ENCODE measurements at places on chromosomes 3 and 15.

GRCh38 chr15:52730173-52730572 is 51.0 kb upstream of the ATOSA start:
- peak; percentile 51 for DNase-seq

GRCh38 chr15:31230630-31231485 is 95.8 kb upstream of the KLF13 start:
- no peak for DNase-seq

- no peak for DNase-seq
Observed at GRCh38 chr3:136778865-136779264, 26.7 kb upstream of the STAG1 start.

GRCh38 chr15:33720952-33721351 is 247.3 kb upstream of the CHRM5 start:
- DNase-seq = no peak

- no peak for DNase-seq
Observed at GRCh38 chr15:63065262-63066221, 23.0 kb downstream of the TPM1 start.

GRCh38 chr3:191781044-191781443 is 320.1 kb downstream of the PYDC2 start:
- no peak for DNase-seq

DNA sequence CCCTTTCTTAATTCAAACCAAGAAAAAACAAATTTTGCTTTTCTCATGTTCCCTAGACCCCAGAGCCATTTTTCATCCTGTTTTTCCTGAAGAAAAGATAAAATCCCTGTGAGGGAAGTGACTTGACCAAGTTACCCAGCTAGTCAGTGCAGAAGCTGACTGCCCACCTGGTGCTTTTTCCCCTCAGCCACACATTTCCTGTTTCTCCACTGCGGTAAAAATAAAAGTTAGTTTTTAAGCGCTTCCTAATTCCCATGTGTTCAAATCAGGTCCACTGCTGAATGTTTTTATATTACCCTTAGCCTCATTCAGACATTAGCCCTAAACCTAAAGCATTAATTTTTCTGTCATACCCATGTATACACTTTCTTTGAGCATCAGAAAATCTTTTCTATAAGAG is 26.1 kb downstream of the PPP2R3A start:
- no peak for DNase-seq

GRCh38 chr15:75068748-75069147 is 45.4 kb downstream of the PPCDC start:
- no peak for DNase-seq

GRCh38 chr3:136311968-136312367 is 61.8 kb downstream of the PCCB start:
- DNase-seq = no peak

- DNase-seq = no peak
Observed at GRCh38 chr3:169058681-169059080, 604.8 kb downstream of the MECOM start.

DNA sequence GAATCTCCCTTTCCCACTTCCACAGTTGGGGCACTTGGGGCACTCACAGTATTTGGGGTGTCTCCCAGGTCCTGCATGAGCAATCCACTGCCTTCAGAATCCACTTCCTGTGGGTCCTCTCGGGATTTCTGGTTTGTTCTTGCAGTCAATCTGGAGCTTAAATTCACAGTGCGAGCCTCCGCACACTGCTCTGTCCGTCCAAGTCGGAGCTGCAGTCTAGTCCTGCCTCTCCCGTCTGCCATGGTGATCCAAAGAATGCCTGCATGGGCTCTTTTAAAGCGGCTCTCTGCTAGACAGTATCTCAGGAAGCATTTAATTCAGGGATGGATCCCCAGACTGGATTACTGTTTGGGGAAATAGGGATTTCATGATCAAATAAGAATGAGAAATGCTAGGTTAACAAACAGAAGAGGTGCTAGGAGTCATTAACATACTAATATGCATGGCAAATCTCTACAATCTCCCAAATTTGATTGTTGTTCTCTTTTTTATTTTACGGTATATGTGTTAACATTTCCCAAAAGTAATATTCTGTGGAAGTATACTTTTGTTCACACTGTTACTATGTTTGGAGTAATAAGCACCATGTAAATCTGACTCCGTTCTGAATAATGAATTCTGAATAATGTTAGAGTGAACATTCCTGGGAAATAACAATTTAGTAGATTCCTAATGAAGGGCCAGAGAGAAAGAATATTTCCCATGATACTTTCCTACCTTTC is 142.5 kb downstream of the HCN4 start:
- DNase-seq = no peak

- DNase-seq = no peak
Observed at GRCh38 chr3:184567946-184568559, 6.5 kb downstream of the EPHB3 start.

- DNase-seq = no peak
Observed at GRCh38 chr3:4846543-4846942, 132.7 kb upstream of the BHLHE40 start.

DNA sequence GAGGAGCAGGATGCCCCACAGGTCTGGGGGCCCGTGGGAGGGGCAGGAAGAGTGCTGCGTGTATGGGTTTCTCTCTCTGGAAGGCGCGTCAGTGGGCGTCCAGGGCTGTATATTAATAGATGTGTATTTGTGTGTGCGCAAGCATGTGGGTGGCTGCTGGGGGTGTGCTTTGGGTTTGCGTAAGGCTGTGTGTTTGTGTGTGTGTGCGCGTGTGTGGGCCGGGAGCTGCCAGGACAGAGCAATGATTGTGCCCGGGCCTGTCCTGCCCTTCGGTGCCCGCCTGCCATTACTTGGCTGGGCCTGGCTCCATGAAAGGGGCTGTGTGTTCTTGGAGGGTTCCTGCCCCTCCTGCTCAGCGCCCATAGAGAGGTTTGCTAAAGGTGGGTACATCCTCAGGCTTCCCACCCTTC is 16.3 kb downstream of the CSPG4 start:
- DNase-seq = no peak
